ENCODE measurements at places on chromosomes 3 and 15. TPM values are rescaled to one million over a fixed set of nuclear protein-coding genes. Genes with fewer than 3 reads are reported as not detected.

- DNase-seq, result no peak
Observed at GRCh38 chr15:50891159-50891558, 17.3 kb upstream of the AP4E1 start.

DNA sequence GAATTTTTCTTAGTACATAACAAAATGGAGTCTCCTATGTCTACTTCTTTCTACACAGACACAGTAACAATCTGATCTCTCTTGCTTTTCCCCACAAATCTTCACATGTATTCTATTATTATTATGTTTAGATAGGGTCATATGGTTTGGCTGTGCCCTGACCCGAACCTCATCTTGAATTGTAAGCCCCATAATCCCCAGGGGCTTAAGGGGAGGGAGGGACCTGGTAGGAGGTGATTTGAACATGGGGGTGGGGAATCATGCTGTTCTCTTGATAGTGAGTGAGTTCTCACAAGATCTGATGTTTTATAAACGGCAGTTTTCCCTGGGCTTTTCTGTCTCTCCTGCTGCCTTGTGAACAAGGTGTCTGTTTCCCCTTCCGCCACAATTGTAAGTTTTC, 86.7 kb upstream of the SELENOK start:
- DNase-seq, result no peak

DNA sequence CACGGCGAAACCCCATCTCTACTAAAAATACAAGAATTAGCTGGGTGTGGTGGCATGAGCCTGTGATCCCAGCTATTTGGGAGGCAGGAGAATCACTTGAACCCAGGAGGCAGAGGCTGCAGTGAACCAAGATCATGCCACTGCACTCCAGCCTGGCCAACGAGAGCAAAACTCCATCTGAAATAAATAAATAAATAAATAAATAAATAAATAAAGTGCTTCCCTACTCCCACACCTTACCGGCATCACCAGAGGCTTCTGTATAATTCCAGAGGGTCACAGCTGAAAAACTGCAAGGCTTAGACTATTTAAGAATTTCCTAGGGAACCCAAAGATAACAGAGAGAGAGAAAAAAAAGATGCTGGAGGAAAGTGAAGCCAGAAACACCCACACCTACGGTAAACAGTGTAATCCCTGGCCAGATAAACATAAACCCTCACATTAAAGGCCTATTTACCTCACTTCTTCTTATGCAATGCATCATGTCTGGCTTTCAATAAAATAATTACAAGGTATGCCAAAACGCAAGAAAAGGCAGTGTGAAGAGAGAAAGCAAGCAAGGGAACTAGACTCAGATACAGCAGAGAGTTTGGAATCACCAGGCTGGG, 15.0 kb upstream of the TRPM1 start:
- no peak for DNase-seq

DNA sequence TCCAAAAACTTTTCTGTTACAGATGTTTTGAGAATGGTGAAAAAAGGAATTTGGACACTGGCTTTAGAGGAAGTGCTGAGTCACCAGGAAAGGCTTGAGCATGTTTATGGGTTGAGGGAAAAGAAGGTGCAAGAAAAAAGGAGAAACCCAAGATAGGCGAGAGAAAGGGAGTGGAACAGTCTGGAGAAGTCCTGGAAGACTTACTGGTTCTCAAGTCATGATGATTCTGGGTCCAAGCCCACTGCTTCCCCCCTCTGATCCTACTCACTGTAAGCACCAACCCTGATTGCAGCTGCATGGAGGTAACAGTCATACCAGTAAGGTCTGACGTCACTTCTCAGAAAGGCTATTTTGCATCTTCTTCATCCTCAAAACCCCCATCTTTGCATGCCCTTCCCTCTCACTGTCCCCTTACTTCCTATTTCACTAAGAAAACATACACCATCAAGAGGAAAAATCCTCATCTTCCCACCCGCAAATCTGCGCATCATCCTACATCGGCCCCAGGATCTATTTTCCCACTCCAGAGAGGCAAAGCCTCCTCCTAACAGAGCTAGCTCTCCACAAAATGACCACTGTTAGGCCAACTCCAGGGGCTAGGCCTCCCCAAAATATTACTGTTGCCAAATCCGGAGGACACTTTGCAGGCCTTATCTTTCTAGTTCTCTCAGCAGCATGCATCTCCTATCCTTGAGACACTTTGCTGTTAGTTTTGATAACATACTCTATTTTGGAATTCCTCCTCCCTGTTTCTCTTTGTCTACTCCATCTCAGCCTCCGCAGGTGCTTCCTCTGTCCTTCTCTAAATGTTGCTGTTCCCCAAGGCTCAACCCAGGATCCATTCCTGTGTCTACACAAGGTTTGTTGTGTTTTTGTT, 3.2 kb upstream of the ATP13A3 start:
- no peak for DNase-seq

The TNFAIP8L3 gene
- 6.5 TPM for total RNA-seq

The UBA7 gene
- total RNA-seq, result 33.6 TPM

GRCh38 chr3:17771177-17772017, 29.0 kb upstream of the TBC1D5 start:
- DNase-seq, result no peak

GRCh38 chr3:186138272-186138981, 29.5 kb upstream of the ETV5 start:
- DNase-seq, result no peak

DNA sequence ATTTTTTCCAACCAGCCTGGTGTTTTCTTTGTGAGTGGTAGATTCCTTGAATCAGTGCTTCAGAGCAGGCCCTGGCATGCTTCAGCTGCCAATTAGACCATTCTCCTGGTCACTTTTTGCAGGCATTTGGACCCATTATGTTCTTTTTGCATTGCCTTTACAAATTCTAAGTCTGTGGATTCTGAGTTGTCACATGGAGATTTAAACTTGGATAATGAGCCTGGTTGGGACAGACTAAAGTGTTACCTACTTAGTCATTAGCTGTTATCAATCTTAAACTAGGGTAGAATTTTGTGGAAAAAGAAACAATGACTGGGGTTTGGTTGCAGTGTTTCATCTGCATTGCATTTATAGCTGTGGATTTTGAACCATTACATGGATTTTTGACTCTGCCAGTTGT, 40.6 kb downstream of the ARHGEF26 start:
- no peak for DNase-seq

The TERC gene
- total RNA-seq, result 206 TPM

The MEF2A gene
- 74.4 TPM for total RNA-seq

DNA sequence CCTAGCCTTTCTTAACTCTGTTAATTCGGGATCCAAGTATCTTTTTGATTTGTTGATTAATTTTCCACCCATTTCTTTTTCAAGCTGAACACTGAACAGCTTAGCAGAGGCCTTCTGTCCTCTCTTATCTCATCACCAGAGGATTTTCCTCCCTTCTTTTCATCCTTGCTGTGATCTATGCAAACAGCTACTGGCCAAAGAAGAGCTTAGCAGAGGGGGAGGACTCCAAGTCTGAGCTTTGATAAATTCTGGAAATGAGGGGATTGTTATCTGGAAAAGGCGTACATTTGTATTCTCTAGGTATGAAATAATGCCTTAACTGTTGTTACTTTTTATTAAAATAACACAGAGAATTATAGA, 13.4 kb downstream of the DZIP3 start:
- DNase-seq, result no peak

DNA sequence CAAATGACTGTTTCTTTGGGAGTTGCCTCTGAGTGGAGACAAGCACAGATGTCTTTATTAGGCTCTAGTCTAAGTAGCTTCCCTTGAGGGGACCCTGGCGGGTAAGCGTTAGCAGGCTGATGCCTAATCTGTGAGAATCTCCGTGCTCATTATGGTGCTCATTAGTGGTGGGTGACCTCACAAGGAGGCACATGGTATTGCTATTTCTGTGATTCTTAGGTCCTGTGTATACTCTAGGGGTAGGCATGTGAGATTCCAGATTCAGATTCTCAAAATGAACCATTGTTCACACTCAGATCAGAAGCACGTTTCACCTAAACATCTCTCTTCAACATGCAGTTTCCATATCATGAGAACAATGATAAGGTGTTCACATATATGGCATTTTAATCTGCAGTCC, 809.7 kb downstream of the NR2F2 start:
- DNase-seq, result no peak

DNA sequence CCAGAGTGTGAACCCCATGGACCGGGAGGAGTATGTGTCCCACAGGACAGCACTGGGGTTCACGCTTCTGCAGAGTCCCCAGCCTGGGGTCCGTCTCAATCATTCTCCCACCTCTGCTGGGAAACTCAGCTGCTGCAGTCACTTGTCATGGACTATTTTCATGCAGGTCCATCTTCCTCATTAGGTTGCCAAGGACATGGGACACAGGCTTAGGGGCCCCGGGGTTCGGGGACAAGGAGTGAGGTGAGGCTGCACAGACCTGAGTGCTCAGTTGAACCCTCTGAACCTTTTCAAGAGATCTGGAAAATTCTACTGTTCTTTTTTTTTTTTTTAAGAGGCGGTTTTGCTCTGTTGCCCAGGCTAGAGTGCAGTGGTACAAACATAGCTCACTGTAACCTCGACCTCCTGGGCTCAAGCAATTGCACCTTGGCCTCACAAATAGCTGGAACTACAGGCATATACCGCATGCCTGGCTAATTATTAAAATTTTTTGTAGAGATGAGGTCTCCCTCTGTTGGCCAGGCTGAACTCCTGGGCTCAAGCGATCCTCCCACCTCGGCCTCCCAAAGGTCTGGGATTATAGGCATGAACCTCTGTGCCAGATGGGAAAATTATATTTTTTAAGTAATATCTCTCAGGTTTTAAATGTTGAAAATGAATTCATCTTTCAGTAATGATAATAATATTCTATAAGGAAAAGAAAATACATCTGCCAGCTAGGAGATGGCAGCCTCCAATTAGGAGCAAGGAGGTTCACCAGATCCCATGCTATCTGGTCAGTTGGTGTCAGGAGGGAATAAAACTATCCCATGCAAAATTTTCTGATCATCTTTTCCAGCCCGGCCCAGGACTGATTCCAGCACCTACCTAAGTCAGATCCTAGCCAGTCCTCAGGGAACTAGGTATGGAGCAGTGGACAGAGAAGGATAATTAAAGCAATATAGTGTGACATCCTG, 45.2 kb downstream of the RPN1 start:
- no peak for DNase-seq

- no peak for DNase-seq
Observed at GRCh38 chr15:33007303-33007855, 187.1 kb downstream of the FMN1 start.

DNA sequence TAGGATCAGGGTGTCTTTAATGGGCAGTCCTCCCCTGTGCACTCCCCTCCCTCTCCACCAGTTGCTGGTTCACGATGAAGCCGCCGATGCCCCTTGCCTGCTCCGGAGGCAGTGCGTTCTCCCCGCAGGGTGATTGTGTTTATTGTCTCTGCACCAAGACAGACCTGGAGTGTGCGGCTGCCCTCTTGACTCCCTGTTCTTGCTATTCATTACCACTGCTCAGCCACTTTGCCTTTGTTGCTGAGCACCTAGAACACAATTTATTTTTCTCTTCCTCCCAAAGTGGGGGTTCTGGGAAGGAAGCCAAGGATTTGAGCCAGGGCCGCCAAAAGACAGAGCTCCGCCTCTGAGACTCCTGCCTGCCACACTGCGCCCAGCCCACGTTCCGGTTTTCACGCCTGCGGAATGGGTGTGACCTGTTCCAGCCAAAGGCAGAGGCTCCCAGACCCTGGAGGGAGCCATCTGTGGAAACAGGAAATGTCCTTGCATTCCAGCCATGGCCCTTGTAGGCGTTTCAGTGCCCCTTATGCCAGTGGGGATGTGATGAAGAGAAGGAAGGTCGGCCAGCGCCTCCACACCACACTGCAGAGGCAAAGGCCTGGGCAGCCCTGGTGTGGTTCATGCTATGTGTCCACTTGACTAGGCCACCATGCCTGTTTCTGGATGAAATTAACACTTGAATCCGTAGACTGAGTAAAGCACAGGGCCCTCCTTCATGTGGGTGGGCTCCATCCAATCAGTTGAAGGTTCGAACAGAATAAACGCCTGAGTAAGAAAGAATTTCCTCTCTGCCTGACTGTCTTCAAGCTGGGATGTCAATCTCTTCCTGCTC, 85.8 kb downstream of the HMG20A start:
- no peak for DNase-seq

The P2RY1 gene
- 2.7 TPM for total RNA-seq

GRCh38 chr3:19866751-19867347, 67.2 kb downstream of the EFHB start:
- no peak for DNase-seq

The PP2D1 gene
- not detected for total RNA-seq

DNA sequence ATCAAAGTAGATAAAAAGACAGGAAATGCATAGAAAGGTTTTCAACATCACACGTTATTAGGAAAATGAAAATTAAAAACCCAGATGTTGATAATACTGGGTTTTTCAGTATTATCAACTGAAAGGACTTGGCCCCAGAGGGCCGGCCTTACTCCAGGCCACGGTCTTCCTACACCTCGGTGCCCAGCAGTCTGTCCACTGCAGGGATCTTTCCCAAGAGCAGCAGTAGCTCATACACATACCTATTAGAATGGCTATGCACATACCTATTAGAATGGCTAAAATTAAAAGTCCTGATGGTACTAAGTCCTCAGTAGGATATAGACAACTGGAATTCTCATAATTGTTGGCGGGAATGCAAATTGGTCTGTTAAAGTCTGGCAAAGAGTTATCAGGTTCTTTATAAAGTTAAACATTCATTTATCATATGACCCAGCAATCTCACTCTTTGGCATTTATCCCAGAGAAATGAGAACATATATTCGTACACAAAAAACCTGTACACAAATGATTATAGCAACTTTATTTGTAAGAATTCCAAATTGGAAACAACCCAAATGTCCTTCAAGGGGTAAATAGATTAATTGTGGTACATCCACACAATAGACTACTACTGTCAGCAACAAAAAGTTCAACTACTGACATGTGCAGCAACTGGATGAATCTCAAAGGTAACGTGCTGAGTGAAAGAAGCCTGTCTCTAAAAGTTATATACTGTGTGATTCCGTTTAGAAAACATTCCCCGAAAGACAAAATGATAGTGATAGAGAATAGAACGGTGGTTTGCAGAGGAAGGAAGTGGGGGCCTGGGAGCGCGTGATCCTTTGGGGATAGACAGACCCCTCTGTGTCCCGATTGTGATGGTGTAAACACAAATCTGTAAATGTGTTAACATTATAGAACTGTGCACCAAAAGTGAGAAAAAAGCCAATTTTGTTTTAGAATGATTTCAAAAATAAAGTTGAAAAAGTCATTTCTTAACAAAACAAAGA, 62.3 kb downstream of the MCTP2 start:
- DNase-seq, result no peak

DNA sequence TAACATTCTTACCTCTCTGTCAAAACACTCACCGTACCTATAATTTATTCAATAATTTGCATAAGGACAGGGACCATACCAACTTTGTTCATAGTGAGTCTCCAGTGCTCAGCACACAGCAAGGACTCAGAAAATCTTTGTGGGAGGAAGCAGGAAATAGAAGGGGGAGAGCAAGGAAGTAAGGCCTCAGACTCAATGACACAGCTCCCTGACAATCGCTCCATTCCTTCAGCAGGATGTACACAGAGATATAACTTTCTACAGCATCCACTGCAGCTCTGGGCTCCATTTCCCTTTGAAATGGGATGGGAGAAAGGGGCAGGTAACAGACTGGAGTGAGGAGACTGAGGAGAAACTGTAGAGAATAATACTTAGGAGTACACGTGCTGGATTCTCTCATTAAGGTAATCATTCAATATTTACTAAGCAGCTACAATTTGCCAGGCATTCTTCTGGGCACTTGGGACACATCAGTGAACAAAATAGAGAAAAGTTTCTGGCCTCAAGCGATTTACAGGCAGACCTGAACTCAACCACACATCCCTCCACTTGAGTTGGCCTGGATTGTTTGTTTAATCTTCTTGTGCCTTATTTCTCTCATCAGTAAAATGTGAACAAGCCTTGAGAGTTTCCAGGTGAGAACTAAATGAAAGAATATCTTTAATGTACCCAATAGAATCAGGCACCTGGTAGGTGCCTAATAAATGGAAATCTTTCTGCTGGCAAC, 330.3 kb upstream of the THBS1 start:
- no peak for DNase-seq

All from omental fat pad (tissue), 4 donors.